ENCODE measurements at places on chromosomes 13 and 19.

DNA sequence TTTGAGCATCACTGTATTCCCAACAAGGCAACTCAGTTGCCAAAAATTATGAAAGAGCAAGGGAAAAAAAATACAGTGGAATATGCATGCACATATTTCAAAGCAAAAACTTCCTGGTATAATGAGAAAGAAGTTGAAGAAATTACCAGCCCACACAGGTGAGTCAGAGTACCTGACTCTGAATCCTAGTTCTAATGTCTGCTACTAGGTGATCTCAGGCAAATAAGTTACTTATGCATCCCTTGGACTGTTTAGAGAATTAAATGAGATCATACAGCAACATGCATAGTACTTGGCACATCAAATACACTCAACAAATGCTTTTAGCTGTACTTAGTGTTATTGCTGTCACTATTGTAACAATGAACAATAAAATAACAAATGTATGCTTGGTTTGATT is 144.9 kb downstream of the MIPEP start:
- no peak for DNase-seq

GRCh38 chr13:82693607-82694006 is 1188.7 kb downstream of the SLITRK1 start:
- no peak for DNase-seq

GRCh38 chr13:113106711-113107351 is 1.2 kb downstream of the F7 start:
- no peak for DNase-seq

- DNase-seq = no peak
Observed at GRCh38 chr13:50236898-50237318, 221.7 kb downstream of the KCNRG start.

- no peak for DNase-seq
Observed at GRCh38 chr13:45411631-45412030, 6.5 kb downstream of the SLC25A30 start.

DNA sequence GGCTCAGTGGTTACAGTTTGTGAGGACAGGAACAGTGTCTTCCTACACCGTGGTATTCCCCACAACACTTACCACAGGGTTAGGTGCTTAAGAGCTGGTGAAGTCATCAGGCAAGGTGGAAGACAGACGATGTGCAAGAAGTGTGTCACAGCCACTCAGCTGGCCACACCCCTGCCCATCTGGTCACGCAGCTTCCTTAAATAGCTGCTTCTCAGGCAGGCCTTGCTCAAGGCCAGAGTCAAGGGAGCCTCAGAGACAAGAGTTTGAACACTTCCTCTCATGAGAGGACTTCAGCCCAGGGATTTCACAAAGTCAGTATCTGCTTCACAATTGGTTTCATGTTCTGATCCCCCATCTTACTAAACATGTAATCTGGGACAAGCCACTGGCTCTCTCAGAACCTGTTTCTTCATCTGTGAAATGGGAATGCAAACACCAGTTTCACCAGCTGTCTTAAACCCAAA is 80.3 kb upstream of the FRY start:
- peak; percentile 67 for DNase-seq

GRCh38 chr13:60590800-60591747 is 194.1 kb downstream of the TDRD3 start:
- DNase-seq = peak; percentile 44

DNA sequence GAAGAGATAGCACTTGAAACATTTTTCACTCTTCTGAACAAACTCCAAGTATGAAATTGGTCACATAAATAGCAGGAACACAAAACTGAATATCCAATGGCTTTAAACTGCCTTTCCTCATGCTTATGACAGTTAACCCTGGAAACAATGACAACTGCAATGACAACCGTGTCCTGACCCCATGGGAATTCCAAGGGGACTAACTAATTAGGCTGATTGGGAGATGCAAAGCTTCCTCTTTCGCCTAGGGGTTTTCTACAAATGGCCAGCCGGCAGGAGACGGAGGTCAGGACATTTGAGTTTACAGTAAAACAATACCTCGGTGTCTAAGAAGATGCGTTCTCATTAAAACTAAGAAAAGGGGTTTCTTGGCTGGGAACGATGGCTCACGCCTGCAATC is 53.0 kb upstream of the URAD start:
- no peak for DNase-seq

DNA sequence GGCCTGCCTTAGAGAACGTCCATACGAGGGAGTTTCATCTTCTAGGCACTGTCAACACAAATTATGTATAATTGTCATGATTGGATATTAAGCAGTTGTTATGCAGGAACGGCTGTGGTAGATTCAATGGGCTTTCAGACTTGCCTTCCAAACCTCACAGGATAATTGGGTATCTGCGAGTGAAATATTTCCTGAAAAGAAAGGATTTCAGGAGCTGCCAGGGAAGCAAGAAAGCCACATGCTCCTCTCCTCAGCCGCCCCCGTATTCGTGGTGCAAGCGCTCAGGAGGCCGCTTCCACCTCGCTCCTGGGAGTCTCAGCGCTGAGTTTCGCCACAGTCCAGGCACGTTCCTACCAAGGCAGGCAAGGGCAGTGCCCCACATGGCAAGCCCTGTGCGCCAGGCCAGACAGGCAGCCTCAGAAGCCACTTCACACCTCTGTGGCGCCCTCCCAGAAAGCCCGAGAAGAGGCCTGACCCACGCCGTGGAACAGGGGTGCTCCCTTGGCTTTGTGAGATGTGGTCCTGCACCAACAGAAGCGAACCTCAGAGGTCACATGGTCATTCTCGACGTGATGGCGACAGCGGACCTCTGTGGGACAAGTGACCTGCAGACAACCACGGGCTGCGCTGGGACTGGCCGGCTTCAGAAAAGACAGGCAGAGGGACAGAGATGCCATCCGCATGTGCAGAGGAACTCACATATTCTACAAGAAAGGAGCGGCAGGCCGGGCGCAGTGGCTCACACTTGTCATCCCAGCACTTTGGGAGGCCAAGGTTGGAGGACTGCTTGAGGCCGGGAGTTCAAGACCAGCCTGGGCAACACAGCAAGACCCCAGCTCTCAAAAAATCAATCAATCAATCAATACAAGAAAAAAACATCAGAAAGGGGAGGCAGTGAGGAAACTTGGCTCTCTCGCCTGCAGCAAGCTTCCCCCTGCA is 41.4 kb downstream of the CEBPG start:
- no peak for DNase-seq
